ENCODE measurements at places on chromosomes 2 and 18.

DNA sequence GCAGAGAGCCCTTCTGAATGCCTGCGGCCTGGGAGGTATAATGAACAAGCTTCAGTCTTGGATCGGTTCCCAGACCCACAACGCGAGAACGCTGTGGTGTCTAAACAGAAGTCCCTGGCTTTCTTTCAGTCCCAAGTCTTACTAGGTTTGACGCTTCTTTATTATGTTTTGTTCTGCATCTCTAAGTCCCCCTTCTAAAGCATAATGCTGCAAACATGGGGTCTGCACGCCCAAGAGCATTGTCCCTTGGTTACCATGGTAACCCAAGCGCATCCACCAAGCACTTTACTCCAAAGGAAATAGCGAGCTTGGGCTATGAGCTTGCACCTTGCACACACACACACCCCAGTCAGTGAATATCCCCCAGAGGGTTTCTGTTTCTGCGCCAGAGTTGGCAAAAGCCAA, 193.7 kb downstream of the INO80D start:
- DNase-seq: no peak

- no peak for DNase-seq
Observed at GRCh38 chr2:31236433-31237205, 2.7 kb downstream of the EHD3 start.

GRCh38 chr2:207288628-207289027, 122.9 kb upstream of the KLF7 start:
- no peak for DNase-seq

DNA sequence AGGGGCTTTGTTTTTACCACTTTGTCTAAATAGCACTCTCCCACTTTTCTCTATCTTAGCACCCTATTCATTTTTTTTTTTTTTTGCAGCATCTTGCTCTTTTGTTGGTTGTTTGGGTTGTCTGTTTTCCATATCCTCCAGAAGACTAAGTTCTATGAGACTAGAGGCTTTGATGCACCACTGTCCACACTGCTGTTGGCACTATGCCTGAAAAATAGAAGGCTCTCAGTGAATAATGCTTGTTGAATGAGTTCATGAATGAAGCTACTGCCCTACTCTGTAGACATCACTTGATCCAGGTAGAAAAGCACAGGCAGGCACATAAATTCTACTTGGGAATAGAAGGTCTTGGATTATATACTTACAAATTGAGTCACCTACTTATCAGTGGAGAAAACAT, 7.3 kb downstream of the IL1A start:
- DNase-seq: no peak

DNA sequence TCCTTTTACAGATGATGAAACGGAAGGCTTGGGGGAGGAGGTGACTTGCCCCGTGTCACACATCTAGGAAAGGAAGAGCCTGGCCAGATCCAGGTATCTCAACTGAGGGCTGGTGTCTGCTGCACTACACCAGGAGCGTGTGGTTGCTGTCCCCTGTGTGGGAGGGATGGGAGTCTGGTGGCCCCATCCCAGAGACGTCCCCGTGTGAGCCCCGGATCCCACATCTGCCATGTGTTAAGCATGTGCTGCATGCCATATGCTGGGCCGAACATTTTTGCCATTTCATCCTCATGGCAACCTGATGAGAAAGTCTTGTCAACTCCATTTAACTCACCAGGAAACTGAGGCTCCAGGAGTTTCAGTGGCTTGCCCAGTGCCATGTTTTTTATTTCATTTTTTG, 4.2 kb downstream of the GAREM2 start:
- no peak for DNase-seq

DNA sequence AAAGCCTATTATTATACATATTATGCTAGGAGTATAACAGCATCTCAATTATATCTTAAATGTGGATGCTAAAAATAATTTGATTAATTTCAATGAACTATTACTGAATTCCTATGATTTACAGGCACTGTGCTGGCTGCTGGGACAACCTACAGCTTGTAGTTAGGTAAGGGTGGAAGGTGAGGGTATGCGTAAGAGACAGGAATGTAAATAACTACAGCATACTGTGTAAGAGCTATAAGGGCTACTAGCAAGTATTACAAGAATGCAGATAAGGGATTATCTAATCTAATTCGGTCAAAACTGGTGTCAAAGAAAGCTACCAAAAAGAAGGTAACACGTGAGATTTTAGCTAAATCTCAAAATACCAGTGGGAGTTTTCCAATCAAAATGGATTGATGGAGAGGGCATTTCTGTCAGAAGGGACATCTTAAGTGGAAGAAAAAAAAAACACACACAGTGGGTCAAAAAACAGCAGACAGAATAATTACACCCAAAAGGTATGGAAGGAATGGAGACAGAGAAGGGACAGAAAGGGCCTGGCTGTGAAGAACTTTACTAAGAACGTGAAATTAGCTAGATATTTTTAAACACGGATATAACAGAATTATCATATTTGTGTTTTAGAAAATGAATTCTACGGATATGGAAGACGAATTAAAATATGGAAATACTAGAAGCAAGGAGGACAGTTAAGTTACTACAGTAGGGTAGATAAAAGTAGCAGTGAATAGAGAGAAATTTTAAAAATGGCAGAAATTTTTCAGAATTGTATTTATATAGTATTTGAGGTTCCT, 47.1 kb downstream of the STRN start:
- no peak for DNase-seq

DNA sequence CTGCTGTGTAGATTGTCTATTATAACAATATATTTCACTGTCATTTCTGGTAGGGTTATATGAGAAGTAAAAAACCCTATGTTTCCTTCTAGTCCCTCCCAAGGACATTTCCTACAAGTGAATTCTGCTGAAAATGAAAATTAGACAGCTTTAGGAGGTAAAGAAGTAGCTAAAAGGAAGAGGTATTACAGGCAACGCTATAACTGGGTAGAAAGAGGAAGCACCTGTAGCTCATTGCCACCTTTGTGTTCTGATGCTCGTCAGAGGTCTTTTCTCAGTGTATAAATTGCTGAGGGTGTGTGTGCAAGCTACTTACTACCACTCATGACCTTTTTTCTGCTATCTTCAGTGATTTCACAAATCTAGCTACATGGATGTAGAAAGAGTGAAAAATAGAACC, 1.4 kb downstream of the DNAJC10 start:
- DNase-seq: no peak

- DNase-seq: peak; percentile 65
Observed at GRCh38 chr2:186486651-186487647, 889 bp downstream of the ZC3H15 start.
